ENCODE measurements at places on chromosomes 13 and 19. TPM values are rescaled to one million over a fixed set of nuclear protein-coding genes. Genes with fewer than 3 reads are reported as not detected.

KLK5 gene
- total RNA-seq = not detected

MIR17HG gene
- total RNA-seq = 1.7 TPM

CALM3 gene
- total RNA-seq = 374 TPM

NLRP9 gene
- total RNA-seq = not detected

HTR2A gene
- total RNA-seq = 0.33 TPM

ZNF780B gene
- total RNA-seq = 14.9 TPM

PINLYP gene
- total RNA-seq = 2.0 TPM

SIAH3 gene
- total RNA-seq = not detected

PLPP2 gene
- total RNA-seq = 76.9 TPM

OR4F17 gene
- not detected for total RNA-seq

DACT3 gene
- 15.5 TPM for total RNA-seq

RNF113B gene
- total RNA-seq = not detected

GPI gene
- total RNA-seq = 253 TPM

TMC4 gene
- total RNA-seq = 0.58 TPM

CYP4F3 gene
- not detected for total RNA-seq

TRPM4 gene
- 27.0 TPM for total RNA-seq

CEACAM7 gene
- total RNA-seq = not detected

IFNL1 gene
- not detected for total RNA-seq

RCBTB2 gene
- 9.5 TPM for total RNA-seq

CYP2A6 gene
- not detected for total RNA-seq

SLC8A2 gene
- not detected for total RNA-seq

TNFRSF19 gene
- 117 TPM for total RNA-seq

KCTD15 gene
- total RNA-seq = 13.6 TPM

ZNF497 gene
- total RNA-seq = 0.87 TPM

TRIP10 gene
- 57.6 TPM for total RNA-seq

ZNF536 gene
- total RNA-seq = 0.99 TPM

ZNF681 gene
- total RNA-seq = 0.87 TPM

ZNF382 gene
- total RNA-seq = 12.9 TPM

ZNF599 gene
- total RNA-seq = 9.5 TPM

SCN1B gene
- 7.4 TPM for total RNA-seq

ZSCAN5C gene
- not detected for total RNA-seq

PEG3 gene
- total RNA-seq = 0.29 TPM

CRB3 gene
- total RNA-seq = not detected

C1QTNF9 gene
- total RNA-seq = not detected

YJEFN3 gene
- 0.33 TPM for total RNA-seq

RB1 gene
- 19.2 TPM for total RNA-seq

CRTC1 gene
- total RNA-seq = 2.6 TPM

GNG8 gene
- not detected for total RNA-seq

ATP4B gene
- not detected for total RNA-seq

CEACAM3 gene
- total RNA-seq = not detected

NALCN gene
- 1.8 TPM for total RNA-seq

HRC gene
- not detected for total RNA-seq

CSNK1A1L gene
- total RNA-seq = not detected

TEX29 gene
- total RNA-seq = not detected

KRTDAP gene
- total RNA-seq = not detected

KLF5 gene
- 0.50 TPM for total RNA-seq

ZNF600 gene
- 4.7 TPM for total RNA-seq

SLC6A16 gene
- total RNA-seq = 0.66 TPM

IGFL4 gene
- not detected for total RNA-seq

DAPK3 gene
- total RNA-seq = 103 TPM

FUT1 gene
- total RNA-seq = under 0.01 TPM

ZNF729 gene
- not detected for total RNA-seq

SOX1 gene
- total RNA-seq = not detected

CEACAM4 gene
- total RNA-seq = not detected

LGI4 gene
- total RNA-seq = 0.29 TPM
